ENCODE measurements at places on chromosomes 2 and 18.

DNA sequence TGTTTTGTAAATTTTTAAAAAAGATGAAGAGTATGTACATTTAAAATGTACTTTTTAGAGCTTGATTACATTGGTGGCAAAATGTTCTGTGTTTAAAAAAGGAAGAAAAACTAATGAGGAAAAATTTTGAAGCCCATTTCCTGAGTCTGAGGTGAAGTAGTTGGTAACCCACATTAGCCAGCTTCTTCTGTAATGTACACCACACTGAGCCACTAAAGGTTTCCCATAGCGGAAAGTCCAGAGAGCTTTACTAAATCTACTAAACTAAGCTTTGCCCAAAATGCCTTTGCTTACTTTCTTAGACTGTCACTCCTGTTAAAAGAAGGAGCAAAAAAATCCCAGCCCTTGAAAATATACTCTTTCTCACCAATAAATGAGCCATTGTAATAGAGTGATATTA is 804.8 kb upstream of the ZEB2 start:
- no peak for DNase-seq

- no peak for DNase-seq
Measured at GRCh38 chr2:240651185-240651584, 25.9 kb downstream of the GPR35 start.

GRCh38 chr18:49023938-49024803 is 73.4 kb upstream of the SMAD7 start:
- no peak for DNase-seq

GRCh38 chr2:213065583-213066442 is 85.6 kb downstream of the IKZF2 start:
- no peak for DNase-seq

DNA sequence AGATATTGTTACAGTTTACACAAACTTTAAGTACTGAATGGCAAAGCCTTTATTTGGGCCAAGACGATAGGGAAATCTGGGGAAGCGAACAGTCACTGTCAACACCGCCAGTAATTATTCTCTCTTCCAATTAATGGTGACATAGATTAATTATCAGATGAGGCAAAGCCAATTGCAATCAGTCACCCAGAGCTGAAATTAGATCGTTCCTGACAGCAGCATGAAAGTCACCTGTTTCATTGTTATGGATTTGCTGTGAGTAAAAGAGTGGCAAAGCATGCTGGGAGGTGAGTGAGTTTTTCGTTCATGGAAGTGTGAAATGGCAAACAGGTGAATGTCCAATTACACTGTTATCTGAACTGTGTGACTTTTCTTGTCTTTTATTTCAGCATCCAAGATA is 164.8 kb upstream of the KLHL14 start:
- no peak for DNase-seq

- no peak for DNase-seq
Measured at GRCh38 chr2:229686122-229686919, 28.0 kb downstream of the DNER start.

GRCh38 chr2:13919981-13920382 is 712.5 kb upstream of the LRATD1 start:
- DNase-seq: no peak

GRCh38 chr2:107712857-107713256 is 113.8 kb upstream of the RGPD4 start:
- no peak for DNase-seq

GRCh38 chr2:240602266-240603050 is 15.9 kb downstream of the CAPN10 start:
- DNase-seq: no peak
